Neuronal stem cell (in vitro differentiated cells): ENCODE measurements at places on chromosomes 16 and 17.

GRCh38 chr16:88927010-88927409 is 50.0 kb downstream of the CBFA2T3 start:
- DNase-seq, result no peak

DNA sequence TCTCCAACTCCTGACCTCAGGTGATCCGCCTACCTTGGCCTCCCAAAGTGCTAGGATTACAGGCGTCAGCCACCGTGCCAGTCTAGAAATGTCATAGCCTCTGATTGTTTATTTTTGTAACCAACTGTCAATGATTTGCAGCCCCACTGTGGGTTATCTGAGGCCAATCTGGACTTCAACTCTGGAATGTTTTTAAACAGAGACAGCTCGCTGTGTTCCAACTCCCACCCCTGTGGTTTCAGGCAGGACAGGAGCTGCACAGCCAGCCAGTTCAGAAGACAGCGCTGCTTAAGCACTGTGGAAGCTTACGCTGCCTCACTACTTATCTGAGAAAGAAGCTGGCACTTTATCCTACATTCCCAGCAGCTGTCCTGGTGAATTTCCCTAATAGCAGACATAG is 19.5 kb downstream of the MRM3 start:
- DNase-seq, result no peak

DNA sequence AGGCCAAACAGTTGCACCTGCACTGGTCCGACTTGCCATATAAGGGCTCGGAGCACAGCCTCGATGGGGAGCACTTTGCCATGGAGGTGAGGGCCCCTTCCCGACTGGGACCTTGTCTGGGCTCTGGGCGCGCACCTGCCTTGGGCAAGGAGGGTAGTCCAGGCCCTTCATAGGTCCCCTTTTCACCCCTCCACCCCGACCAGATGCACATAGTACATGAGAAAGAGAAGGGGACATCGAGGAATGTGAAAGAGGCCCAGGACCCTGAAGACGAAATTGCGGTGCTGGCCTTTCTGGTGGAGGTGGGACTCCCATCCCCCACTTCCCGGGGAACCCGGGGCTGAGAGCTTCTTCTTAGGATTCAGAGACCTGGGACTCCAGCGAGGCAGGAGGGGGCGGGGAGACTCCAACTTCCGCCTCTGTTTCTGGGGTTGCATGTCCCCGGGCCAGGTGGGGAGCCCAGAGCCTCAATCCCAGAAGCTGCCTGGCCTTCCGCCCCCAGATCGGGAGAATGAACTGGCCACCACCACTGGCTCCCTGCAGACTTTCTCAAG is 7.8 kb downstream of the CA4 start:
- no peak for DNase-seq

DNA sequence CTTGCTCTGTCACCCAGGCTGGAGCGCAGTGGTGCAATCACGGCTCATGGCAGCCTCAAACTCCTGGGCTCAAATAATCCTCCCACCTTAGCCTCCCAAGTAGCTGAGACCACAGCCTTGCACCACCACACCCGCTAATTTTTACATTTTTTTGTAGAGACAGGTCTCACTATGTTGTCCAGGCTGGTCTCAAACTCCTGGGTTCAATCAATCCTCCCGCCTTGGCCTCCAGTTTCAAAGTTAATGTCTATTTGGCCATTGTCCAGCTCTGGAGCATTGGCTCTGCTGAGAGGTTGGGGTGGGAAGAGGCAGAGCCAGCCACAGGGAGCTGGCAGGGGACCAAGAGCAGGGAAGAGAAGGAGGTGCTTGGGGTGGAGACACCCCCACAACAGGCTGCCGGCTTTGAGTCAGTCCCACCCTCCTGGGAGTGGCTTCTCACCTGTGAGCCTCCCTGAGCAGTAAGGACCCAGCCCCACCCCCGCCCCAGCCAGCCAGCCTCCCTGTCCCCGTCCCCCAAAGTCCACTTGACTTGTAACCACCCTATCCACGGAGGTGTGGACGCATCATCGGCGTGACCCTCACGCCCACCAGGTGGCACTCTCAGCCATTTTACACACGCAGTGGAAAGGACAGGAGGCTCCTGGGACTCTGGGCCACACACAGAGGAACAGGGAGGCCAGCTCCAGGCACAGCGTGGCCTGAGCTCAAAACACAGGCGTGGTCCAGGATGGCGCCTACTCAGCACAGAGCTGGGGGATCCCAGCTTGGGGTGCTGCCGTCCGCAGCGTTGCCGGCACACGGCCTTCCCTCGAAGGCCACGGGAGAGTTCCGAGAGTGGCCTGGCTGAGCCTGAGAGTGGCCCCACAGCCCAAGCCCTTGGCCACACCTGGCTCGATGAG is 22.8 kb upstream of the PVALEF start:
- DNase-seq, result peak; percentile 61

GRCh38 chr17:42183741-42184711 is 1.2 kb downstream of the HCRT start:
- peak; percentile 80 for DNase-seq

- no peak for DNase-seq
Observed at GRCh38 chr17:56815711-56816110, 18.0 kb downstream of the C17orf67 start.

GRCh38 chr17:60231691-60232090 is 81.9 kb downstream of the CA4 start:
- peak; percentile 38 for DNase-seq

DNA sequence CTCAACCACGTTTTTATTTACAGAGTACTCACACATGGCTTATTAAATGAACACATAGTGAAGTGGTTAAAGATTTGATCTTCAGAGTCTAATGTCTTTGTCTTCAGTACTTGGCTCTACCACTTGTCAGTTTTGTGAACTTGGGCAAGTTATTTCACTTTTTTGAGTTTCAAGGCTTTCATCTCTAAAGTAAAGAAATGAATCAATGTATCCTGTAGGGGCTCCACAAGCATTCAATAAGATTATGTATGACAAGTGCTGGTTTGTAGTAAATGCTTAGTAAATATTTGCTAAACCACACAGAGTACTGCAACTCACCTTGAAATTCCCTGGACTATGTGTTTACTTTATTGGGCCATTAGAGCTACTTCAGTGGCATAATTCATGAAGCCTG is 446.0 kb upstream of the GOT2 start:
- DNase-seq, result no peak

DNA sequence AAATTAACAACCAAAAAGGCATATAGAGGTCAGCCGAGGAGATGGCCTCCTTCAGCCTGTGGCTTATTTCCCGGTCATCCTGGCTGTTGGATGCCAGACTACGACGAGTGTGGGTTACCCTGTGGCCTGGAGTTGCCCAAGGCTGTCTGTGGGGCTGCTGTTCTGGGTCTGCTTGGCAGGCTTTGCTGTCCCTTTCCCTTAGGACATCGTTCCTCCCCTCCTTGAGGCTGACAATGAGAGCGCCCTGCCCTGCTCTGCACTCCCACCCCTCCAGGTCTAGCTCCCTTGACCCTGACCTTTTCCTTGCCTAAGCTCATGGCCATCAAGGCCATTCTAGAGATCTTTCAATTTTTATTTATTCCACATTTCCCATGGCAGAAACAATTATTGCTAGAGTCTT is 1.9 kb upstream of the CBFB start:
- no peak for DNase-seq

DNA sequence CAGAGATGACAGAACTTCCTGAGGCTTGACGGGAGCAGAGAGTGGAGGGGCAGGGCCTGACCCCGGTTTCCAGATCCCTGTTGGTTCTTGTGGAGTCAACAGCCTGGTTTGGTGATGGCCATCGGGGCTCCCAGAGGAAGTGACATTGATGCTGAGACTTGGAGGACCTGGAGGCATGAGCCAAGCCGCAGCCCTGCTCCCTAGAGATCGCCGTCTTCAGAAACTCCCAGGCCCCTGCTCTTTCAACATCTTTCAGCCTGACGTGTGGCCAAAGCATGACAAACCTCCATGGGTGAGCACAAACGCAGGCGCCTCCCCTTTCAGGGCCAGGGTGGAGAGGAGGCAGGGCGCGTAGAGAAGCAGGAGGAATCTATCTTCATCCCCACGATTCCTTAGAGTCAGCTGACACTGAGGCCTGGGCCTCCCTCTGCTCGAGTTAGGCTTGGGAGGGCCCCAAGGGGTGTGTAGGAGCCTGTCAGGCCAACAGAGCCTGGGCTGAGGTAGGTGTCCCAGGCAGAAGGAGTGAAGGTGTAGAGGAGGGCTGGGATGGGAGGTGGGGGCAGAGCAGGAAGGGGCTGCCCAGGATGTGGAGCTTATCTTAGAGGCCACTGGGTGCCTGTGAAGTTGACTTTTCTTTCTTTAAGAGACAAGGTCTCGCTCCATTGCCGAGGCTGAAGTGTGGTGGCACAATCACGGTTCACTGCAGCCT is 56.1 kb upstream of the MED9 start:
- no peak for DNase-seq

- no peak for DNase-seq
Observed at GRCh38 chr17:2433696-2434095, 32.8 kb upstream of the MNT start.

DNA sequence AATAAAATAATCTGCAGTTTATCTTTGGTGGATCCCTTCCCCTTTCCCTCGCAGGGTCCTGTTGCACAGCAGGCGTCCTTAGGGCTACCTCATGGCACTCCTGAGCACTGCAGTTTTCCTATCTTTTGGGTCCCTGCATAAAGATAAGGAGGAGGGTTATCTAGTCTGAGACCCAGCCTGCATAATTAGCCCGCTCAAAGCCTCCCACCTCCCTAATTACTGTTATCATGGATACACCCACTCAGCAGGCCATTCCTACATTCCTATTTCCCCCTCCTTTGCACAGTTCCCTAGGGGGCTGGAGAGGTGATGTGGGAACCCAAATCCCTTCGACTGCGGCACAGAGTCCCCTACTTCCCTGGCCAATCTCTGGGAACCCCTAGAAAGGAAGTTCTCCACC is 5.1 kb upstream of the CLUH start:
- DNase-seq, result no peak

DNA sequence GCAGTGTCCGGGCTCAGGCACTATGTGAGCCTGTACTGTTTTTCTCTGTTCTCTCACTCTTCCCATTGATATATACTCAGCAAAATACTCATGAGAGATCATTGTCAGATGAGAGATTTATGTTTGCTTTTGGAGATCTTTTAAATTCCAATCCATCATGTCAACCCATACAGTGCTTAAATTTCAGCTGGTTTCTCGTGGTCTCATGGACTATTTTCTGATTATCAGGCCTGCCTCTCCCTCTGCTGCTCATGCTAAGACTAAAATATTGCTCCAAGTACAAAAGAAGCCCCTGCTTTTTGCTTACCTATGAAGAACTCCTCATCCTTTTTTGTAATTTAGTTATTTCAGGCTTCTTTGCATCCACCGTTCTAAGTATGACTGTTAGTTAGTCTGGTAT is 547.2 kb downstream of the KCNJ2 start:
- DNase-seq, result no peak

GRCh38 chr16:51670527-51670926 is 519.5 kb upstream of the SALL1 start:
- DNase-seq, result peak; percentile 29

GRCh38 chr16:87361916-87362619 is 21.5 kb downstream of the FBXO31 start:
- no peak for DNase-seq

DNA sequence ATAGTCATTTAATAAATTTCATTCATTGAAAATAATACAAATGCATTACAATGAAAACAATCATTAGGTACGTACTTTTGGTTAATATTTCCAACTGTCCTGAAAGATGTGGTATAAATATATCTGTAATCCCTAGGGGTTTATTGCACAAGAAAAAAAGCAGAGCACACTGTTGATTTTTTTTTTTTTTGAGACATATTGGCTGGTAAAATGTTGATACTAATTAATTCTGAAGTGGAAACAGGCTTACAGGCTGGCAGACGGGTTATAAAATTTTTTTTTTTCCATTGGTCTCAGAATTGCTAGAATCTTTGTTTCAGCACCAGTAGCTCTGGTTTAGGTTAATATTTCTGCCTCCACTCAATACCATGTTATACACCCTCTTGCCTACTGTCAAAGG is 193.6 kb downstream of the MAP2K6 start:
- no peak for DNase-seq

GRCh38 chr16:5336941-5337340 is 239.3 kb upstream of the EEF2KMT start:
- DNase-seq, result no peak

- no peak for DNase-seq
Observed at GRCh38 chr16:78140818-78141466, 41.5 kb downstream of the WWOX start.

DNA sequence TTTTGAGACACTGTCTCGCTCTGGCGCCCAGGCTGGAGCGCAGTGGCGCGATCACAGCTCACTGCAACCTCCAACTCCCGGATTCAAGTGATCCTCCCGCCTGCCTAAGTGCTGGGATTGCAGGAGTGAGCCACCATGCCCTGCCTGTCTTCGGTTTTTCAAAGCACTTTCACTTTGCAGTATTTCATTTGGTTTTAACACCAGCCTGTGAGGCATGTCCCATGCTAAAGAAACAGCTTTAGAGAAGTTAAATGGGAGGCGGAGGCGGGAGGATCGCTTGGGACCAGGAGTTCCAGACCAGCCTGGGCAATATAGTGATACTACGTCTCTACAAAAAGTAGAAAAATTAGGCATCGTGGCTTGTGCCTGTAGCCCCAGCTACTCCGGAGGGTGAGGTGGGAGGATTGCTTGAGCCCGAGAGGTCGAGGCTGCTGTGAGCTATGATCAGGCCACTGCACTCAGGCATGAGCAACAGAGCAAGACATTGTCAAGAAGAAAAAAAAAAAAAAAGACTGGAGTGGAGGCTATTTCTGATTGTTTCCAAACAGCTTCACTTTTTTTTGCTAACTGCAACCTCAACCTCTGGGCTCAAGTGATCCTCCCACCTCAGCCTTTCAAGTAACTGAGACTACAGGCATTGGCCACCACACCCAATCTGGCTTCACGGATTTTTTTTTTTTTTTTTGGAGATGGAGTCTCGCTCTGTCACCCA is 1.3 kb downstream of the METTL23 start:
- DNase-seq, result no peak

GRCh38 chr17:43679911-43680310 is 18.2 kb upstream of the MEOX1 start:
- DNase-seq, result no peak

DNA sequence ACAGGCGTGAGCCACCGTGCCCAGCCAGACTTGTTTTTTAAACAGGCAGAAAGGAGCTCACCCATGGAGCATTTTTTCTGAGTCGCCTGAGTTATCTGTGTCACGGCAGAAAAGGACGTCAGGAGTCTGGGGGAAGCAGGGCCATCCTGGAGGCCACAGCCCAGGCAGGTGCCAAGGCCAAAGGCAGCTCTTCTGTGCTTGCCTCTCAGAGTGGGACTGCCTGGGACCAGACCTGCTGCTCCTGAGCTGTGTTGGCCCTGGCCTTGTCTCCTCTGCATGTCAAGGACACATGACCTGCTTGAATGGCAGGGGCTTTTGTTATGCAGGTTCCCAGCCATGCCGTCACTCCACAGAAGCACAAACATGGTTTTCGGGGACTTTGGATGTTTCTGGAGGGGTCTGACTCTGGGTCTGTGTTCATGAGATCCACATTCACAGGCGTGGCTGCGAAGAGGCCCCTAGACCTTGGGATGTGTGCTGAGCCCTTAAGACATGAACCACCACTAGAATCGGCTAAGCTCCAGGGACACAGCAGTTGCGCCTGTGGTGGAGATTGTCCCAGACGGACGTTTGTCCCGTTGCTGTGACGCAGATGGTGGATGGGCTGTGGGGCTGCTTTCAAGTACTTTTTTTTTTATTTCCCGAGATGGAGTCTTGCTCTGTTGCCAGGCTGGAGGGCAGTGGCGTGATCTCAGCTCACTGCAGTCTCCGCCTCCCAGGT is 33.8 kb downstream of the FOXK2 start:
- no peak for DNase-seq

GRCh38 chr16:76265434-76266045 is 11.7 kb upstream of the CNTNAP4 start:
- DNase-seq, result no peak
